ENCODE measurements at places on chromosomes 6 and 20. TPM values are rescaled to one million over a fixed set of nuclear protein-coding genes. Genes with fewer than 3 reads are reported as not detected.

GRCh38 chr20:1669304-1669703 lies 11.7 kb upstream of the SIRPG start:
- DNase-seq, result no peak

DNA sequence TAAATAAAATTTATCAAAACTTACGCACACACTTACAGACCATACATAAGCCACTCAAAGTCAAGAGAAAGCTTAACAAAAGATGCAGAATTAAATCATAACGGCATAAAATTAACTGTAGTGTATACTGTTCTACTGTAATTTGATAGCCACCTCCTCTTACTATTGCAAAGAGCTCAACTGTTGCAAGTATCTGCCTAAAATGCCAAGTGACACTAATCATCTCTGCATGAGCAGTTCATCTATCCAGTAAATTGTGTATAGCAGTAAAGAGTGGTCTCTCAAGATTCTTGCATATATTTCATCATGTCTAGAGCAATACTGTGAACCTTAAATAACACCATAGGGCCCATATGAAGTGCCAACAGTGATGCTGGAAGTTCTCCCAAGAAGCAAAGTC lies 12.3 kb downstream of the OR2H2 start:
- DNase-seq, result no peak

RNF39 gene
- total RNA-seq, result 1.7 TPM

PPIL6 gene
- total RNA-seq, result 1.4 TPM

- DNase-seq, result no peak
Observed at GRCh38 chr6:36593569-36594028, 563 bp upstream of the SRSF3 start.

POU5F1 gene
- total RNA-seq, result 4.1 TPM

DNA sequence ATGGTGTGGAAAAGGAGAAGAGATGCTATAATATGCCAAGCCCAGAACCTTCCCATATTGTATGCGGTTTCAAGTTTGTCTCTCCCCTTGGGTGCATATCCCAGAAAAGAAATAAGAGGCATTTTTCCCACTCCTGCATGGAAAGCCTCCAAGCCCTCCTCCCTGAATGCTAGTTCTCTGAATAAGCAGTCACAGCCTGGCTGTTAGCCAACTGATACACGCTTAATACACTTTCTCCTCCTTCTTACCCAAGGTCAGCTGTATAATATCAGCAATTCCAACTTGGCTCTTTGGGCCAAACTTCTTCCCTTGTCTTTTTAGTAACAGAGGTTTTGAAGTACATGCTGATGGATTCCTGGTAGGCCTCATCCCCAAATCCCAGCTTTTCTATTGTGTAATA lies 440.1 kb downstream of the EPHA7 start:
- peak; percentile 2 for DNase-seq

LPA gene
- 0.24 TPM for total RNA-seq

GRCh38 chr20:25863536-25864325 lies 167.1 kb upstream of the ZNF337 start:
- DNase-seq, result no peak

GRCh38 chr6:149368065-149368464 lies 32.0 kb upstream of the SUMO4 start:
- DNase-seq, result no peak
